ENCODE measurements at places on chromosomes 6 and 20. TPM values are rescaled to one million over a fixed set of nuclear protein-coding genes. Genes with fewer than 3 reads are reported as not detected.

GRCh38 chr6:160238278-160238711 is 20.3 kb downstream of the SLC22A2 start:
- DNase-seq, result no peak

DNA sequence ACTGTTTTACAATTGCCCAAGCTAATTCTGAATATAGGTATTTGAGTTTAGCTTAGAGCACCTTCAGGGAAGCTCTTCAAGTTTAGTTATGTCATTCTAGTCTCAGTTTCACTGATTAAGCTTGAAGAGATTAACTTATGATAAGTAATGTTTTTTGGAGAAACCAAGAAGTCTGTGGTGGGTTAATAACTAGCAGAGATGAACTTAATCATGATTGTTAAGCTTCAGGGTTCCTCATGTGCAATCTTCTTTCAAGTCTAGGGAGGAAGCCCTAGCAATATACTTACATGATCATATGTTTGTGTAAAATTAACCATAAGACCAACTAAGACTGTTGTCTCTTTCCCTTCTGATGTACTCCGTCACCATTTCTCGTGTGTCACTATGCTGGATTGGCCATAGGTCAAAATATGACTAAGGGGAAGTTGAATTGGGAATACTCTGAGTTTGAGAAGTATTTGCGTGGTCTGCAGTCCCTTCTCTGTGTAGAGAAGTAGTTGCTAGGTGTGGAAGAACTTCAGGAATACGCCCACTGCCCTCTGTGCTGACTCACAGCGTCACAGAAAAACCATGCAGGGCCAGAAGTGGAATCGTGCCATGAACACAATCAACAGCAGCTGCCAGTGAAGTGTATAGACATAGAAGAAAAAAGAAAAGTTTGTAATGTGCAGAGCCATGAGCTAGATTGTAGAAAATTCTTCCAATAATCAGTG is 88.3 kb downstream of the SH3BGRL2 start:
- DNase-seq, result no peak

GRCh38 chr6:140346428-140346827 is 972.0 kb upstream of the CITED2 start:
- DNase-seq, result no peak

DNA sequence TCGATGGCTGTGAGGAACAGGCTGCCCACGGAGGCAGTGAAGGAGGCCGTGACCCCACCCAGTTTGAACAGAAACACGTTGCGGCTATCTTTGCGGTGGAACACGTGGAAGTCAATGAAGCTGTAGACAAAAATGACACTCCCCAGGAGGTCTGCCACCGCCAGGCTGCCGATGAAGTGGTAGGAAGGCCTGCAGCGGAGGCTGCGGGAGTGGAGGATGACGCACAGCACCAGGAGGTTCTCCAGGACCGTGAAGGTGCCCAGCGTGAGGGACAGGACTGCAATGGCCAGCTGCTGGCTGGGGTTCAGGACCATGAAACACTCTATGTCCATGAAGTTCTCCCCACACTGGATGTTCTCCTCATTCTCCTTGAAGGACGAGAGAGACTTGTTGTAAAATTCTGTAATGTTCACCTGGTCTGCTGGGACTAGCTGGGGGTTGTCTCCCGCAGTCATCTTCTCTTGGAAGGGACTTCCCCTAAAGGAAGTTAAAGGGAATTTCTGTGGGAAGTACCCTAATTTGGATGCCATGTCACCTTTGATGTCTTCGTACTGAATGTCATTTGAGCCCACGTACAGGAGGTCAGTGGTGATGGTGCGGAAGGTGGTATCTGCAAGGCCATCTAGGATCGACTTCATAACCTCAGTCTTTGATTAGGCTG is 21.4 kb downstream of the CNR1 start:
- DNase-seq, result no peak

DNA sequence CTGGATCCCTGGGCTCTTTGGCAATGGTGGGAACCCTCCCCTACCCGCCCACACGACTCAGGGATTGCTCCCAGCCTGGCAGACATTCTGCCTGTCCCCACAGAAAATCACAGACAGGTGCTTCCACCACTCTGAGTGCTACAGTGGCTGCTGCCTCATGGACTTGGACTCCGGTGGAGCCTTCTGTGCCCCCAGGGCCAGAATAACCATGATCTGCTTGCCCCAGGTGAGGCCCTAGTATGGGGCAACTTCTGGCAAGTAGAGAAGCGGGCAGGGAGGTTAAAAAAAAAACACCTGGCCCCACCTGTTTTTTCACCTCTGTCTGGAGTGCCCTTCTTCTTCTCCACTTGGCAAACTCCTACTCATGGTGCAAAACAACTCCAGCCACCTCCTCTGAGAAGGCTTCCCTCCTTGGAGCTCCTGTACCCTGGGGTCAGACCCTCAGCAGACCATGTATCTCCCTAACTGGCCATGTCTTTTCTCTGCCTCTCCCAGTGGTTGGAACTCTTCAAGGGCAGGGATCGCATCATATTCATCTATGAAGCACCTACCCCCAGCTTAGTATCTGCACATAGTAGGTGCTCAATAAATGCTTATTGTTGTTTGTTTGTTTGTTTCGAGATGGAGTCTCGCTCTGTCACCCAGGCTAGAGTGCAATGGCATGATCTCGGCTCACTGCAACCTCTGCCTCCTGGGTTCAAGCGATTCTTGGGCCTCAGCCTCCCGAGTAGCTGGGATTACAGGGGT is 1.1 kb downstream of the CLPSL2 start:
- DNase-seq, result no peak

DNA sequence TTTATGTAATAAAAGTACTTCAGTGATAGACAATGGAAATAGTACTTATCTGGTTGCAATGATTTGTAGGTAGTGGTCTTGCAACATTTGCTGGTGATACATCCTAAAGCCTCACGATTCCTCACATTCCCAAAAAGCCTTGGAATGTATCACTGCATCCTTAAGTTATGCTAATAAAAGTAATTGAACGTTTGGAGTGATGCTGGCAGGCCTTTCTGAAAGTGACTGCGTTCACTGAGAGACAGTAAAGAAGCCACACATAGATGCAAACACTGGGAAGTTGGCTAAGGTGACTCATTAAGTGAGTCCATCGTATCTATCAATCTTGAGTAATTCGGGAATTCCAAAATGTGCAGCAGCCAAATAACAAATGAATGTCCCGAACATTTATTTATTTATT is 444.1 kb upstream of the SOX4 start:
- DNase-seq, result no peak

DNA sequence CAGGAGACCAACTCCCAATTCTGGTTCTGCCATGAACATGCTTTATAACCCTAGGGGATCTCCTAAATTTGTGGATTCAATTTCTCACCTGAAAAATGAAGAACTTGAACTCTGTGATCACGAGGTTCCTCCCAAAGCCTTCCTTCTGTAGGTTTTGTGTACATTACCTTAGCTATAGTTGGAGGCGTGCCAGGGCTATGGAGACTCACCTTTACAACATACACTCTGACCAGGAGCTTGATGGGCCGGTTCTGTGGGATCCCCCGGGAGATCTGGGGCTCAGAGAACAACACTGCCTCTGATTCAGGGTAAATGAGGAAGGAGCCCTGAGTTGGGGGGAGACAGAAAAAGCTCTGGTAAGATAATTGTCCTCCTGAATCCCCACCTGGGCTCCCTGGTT is 34.1 kb downstream of the ERGIC3 start:
- DNase-seq, result no peak

DNA sequence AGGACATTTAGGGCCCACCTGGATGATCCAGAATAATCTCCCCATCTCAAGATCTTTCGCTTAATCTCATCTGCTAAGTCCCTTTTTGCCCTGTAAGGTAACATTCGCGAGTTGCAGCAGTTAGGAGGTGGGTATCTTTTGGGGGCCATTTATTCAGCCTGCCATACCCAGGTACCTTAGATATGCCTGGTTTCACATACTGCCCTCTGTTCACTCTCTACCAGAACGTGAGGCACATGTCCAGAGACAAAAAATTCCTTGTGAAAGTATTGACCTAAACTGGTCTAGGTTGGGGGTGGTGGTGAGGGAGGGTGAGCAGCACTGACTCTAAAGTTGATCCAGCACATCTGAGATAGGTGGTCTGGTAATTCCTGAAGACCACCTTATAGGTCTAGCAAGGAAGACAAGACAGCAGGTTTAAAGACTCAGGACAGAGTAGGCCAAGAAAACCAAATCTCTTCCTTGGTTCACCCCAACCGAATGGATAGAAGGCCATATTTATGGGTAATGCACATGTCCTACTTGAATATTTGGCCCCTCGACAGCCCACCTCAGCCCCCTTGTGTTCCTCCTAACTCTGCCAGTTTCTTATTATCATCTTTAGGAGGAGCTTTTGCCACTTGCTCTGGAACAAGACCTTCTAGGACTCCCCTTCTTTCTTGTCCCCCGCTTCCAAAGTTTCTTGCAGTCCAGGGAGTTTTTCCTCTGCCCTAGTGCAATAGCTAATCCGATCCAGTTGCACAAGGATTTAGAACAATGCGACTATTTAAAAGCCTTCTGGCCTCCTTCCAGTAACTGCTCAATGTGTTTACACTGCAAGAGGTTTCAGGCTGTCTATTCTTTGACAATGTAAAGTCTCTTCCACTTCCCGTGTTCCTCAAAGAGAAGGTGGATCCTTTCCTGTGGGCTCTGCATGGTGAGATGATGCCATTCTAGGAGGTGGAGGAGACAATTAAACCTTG is 213.0 kb upstream of the LAMP5 start:
- no peak for DNase-seq

The SFTA2 gene
- total RNA-seq, result not detected

Data from activated CD8-positive, alpha-beta T cell treated with anti-CD3 and anti-CD28 coated beads, Interleukin-2, amount 10 ng/mL, durations not matched to agents 7 days and 5 days (primary cell).